ENCODE measurements at places on chromosomes 11 and 22.

DNA sequence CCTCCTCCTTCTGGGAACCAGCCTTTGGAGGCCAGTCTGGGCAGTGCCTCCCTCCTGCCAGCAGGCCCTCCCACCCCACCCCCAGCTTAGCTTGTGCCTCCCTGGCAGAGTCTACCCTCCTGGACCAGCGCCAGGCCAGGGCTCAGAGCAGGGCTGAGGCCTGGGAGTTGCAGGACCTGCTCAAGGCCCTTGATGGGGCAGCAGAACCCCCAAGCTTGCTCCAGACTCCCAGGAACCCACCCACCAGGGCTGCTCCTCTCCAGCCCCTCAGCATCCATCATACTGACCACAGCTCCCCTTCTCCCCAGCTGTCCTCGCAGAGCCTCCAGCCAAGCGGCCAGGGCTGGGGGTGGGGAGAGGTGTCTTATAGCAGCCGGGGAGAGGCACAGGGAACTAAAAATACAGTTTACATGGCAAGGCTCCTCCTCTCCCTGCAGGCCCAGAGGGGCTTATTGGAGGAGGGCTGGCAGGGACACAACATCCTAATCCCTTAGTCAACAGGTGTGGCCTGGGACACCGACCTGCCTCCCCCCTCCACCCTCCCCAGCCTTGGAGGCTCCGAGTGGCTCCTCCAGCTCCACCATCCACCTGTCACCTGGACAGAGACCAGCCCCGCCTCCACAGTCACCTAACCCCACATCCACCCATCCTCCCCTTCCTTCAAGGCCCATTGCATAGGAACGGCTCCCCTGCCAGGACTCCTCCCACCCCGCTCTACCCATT is 5.2 kb upstream of the MB start:
- no peak for DNase-seq

DNA sequence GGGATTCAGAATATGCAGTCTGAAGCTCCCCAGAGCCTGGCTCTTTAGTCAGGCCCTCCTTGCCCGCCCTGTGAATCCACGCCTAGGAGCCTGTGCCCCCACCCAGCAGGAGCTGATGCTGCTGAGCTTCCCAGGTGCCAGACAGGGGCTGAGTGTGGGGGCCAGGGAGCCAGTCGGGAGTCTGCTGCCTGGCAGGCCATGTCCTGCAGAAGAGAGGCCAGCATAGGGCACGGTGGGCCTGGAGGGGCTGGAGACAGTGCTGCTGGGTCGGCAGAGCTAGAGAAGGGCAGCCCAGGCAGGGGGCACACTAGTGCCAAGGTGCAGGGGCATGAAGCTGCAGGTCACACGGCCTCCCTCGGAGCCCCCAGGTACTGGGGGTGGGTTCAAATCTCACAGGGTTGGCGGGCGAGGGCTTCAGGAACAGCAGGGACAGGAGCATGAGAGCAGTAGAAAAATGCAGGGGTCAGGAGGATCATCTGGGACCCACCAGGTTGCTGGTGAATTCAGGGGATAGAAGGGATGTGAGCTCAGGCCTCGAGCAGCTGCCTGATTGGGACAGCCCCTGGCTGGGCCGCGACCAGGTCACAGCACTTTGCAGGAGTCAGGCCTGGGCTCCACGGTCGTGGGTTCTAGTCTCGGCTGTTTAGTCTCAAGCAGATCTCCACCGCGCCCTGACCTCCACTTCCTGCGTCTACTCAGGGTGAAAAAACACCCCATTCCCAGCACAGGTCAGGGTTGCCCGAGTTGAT is 4.1 kb upstream of the SEPTIN5 start:
- no peak for DNase-seq

DNA sequence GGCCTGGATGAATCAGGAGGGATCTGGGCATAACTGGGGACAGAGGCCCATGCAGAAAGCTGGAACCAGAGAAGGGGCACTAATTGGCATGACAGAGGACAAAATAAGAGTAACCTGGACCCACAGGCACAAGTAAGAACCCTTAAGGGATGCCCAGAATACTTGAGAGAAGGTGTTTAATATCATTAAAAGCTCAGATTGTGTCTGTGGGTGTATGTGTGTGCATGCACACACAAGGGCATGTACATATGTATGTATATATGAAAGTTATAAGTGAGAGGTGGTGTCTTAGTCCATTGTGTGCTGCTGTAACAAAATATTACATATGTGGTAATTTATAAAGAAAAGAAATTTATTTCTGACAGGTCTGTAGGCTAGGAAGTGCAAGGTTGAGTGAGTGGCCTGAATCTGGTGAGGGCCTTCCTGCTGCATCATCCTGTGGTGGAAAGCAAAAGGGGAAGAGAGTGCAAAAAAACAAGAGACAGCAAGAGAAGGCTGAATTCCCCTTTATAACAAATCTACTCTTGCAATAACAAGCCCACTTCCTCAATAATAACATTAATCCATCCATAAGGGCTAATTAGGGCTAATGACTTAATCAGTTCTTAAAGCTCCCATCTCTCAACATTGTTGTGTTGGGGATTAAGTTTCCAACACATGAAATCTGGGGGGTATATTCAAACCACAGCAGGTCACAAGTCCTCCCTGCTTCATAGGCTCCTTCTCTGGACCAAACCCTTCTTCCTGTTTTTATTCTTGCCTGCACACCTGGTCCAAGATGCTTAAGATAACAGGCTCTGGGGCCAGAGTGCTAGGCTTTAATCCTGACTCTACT is 68.3 kb upstream of the POU2AF2 start:
- no peak for DNase-seq

DNA sequence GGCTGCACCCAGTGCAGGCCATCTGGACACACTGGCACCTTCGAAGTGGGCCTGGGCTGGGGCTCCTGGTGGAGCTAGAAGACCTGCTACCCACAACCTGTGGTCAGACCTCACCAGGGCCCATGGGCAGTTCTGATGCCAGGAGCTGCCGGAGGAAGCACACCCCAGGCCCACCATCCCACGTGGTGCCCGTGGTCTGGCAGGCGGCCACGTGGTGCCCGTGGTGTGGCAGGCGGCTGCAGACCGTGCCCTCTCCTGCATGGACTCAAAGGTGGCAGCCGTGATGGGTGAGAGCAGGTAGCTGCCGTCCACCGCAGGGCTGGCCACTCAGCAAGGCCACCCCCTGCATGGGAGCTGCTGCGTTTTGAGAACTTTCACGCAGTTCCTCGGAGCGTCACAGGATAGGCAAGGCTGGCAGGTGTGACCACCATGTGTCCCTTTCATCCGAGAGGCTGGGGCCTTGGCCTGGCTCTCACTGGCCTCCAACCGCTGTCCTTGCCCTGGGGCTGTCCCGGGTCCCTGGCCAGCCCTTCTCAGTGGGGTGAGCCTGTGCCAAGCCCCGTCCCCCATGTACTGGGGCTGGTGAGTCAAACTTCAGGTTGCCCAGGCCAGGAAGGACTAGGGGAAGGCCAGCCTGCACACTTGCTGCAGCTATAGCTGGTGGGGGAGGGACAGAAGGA is 3.9 kb upstream of the IL17REL start:
- DNase-seq: no peak

DNA sequence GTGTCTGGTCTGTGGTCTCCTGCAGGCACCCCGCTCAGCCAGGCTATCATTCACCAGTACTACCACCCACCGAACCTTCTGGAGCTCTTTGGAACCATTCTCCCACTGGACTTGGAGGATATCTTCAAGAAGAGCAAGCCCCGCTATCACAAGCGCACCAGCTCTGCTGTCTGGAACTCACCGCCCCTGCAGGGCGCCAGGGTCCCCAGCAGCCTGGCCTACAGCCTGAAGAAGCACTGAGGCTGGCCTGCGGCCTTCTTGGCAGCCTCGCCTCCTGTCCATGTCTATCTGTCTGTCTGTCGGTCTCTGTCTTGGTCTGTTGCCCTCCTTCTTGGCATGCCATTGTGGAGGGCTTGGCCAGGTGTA is 27.9 kb downstream of the INCENP start:
- DNase-seq: no peak

- DNase-seq: no peak
Observed at GRCh38 chr22:26568207-26568706, 21.7 kb downstream of the TPST2 start.
